ENCODE measurements at places on chromosomes 6 and 20. TPM values are rescaled to one million over a fixed set of nuclear protein-coding genes. Genes with fewer than 3 reads are reported as not detected.

Gene FNDC1
- not detected for total RNA-seq

DNA sequence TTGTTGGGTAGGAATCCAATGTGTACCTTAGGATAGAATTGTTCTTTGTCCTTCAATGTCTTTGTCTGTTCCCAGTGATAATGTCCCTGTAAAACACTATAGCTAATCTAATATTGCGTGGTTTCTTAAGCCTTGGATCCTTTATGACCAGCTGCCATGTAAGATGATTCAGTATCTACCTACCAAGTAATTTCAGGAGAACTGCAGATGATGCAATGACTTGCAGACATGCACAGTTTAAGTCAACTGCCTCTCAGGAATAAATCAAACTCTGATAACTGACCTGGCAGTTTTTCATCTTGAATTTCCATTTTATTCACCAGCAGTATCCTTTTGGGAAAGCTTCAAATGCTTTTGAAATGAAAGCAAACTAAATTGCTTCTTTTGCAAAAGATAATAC is 157.8 kb downstream of the TPBG start:
- no peak for DNase-seq

Gene USP49
- 7.7 TPM for total RNA-seq

DNA sequence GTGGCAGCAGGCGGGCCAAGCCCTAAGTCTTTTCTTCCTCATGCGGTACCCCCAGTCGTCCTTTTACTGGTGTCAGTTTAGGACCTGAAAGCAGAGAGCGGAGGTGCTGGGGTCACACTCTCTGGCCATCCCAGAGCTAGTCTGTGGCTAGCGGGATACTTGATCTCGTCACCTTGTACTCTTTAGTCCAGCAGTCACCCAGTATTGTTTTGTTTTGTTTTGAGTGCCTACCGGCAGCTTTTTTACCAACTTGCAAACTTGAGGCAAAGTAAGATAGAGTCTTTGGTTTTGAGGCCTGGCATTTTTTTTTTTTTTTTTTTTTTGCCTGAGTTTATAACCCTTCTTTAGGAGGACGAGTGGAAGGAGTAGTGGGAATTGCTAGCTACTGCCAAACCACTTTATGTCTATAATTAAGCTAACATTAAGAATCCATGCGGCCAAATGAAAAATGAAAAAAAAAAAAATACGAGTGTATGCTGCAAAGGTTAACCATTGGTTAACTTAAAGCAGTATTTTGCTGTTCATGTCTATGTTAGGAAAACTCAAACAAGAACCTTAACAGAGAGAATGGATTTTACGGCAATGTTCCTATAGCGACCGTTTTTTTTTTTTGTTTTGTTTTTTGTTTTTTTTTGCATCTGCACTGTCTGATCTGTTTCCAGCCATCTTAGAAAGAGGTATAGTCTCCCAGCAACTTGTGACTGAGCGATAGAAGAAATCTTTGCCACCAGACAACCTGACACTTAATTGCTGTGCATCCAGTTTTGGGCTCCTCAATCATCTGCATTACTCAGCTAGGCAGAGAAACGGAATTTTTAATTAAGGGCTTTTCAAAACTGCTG is 56.9 kb downstream of the FAM217A start:
- no peak for DNase-seq

DNA sequence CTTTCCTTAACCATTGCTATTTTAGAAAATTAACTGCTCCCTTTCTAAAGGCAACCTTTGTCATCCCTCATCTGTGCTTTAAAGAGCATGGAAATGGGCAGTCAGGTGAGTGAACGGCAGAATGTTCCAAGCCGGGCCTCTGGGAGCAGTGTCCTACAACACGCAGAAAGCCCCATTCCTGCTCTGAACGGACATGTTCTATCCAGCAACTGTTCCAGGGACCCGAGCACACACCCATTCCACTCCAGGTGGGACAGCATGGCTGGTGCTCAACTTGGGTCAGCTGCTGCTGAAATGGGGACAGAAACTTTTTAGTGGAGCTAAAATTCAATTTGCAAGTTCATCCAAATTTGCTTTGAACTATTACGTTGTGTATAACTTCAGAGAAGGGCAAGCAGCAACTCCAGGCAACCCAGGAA is 26.7 kb downstream of the DIDO1 start:
- no peak for DNase-seq

- DNase-seq: no peak
Observed at GRCh38 chr6:33324125-33324524, 6.6 kb upstream of the ZBTB22 start.

DNA sequence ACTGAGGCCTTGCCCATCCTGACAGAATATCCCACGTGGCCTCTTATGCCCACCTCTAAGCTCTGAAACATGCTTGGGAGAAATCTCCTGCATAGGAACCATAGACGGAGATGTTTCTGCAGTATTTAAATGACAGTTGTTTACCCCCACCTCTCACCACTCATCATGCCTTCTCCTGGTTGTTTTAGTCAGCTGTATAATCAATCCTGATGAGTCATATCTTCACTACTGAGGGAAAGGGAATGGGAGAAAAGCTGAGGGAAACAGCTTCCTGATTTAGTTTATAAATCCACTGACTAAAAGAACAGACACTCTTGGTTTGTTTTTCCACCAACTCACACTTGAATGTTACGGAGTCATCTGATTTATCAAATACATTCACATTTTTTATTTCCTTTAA is 113.2 kb upstream of the TENT5A start:
- DNase-seq: no peak

Gene CST4
- total RNA-seq: not detected

DNA sequence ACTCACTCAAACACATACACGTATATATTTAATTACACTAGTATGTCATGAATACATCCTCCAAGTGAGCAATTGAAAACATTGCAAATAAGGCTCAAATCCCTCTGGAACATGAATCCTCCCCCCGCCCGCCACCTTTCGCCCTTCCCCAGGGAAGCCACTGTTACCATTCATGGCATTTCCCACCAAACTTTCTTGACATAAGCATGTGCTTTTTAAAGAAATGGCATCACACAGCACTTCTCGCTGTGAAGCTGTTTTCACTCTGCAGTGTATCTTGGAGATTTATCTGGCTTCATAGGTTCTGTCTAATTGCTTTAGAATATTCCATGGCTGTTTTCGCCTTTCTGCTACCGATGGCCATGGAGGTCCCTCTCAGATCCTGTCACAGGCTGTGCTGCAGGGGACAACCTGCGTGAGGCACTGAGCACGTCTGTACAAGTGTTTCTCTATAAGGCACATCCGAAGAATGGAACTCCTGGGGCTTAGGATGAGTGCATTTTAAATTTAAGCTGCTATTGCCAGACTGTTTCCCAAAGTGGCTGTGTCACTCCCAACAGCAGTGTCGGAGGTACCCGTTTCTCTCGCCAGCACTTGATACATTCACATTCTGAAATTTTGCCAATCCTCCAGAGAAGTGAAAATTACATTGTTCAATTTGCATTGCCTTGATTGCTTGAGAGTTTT is 22.2 kb upstream of the PHACTR3 start:
- DNase-seq: no peak

Gene VSTM2L
- total RNA-seq: not detected

- no peak for DNase-seq
Observed at GRCh38 chr20:64276817-64277216, 21.3 kb downstream of the PCMTD2 start.

Gene MTFR2
- total RNA-seq: 2.5 TPM

- no peak for DNase-seq
Observed at GRCh38 chr20:58010186-58010585, 218.3 kb downstream of the ANKRD60 start.

- DNase-seq: no peak
Observed at GRCh38 chr6:26404546-26404945, 2.5 kb downstream of the BTN3A1 start.

- no peak for DNase-seq
Observed at GRCh38 chr6:21384216-21384615, 209.3 kb upstream of the SOX4 start.

GRCh38 chr6:125245523-125246264 is 56.1 kb downstream of the HDDC2 start:
- DNase-seq: no peak

DNA sequence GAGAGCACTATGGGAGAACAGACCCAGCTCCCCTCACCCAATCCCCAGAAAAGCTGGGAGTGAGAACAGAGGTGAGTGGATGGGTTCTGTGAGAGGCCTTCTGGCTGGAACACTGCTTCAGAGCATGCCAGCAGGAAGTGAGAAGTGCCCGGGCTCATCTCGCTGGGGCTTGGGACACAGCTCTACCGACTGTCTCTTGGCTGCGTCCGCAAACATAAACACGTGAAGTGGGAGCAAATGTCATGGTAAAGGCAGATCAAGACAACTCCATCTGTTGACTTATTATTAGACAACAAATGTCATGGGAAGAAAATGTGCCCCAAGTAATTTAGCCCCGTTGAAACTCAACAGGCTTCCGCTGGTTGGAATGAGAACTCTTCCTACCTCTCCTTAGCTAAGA is 25.9 kb downstream of the GNAS-AS1 start:
- DNase-seq: no peak

DNA sequence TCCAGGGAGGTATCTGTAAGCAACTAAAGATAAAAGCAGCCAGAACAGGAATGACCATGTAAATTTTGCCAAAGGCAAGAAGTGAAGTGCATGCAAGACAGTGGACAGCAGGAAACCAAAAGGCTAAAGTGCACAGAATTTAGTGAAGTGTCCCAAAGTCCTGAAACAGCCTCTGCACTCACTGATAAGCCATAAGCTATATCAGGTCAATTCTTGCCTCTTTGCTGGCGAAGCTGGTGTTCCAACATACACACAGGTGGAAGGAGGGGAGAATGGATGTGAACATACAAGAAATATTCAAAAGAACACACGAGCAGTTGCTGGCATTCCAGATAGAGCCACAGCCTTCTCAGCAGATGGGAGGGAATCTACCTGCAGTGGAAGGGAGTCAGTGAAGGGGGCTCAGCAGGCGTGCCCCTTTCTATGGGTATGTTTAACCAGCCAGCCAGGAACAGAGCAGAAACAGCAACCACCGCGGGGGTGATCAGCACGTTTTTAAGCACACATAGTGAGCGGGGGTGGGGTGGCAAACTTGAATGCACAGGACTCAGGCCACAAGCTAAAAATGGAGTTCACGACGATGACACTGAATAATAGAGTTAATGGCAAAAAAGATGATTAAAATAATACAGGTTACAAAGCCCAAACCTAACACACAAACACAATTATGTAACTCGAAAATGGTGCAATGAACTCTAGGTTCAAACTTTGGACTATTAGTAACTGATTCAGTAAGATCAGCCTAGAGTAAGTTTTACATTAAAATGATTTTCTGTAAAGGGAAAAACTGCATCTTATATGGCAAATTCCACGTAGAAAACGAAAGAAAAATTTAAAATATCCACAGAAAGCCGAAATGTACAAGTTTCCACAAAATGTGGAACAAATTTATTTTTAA is 1.2 kb downstream of the ECI2 start:
- no peak for DNase-seq

Gene NUP153
- total RNA-seq: 59.2 TPM

DNA sequence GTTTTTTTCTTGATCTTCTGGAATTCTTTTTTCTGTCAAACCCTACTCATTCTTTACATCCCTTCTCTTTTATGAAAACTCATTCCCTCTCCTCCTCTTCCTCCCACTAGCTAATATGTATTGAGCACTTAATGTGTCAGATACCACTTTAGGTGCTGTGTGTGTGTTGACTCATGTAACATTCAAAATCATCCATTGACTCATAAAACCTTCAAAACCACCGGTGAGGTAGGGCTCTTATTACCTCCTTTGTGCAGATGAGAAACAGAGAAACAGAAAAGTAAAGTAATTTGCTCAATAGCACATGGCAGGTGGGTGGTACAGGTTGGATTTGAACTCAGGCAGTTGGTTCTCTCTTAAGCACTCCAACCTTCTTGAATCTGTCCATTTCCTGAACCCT is 136.3 kb upstream of the NEDD9 start:
- no peak for DNase-seq

- DNase-seq: no peak
Observed at GRCh38 chr6:145277358-145278086, 457.8 kb downstream of the EPM2A start.

Gene SLC17A1
- not detected for total RNA-seq

GRCh38 chr20:57124800-57125517 is 141.5 kb downstream of the BMP7 start:
- no peak for DNase-seq

DNA sequence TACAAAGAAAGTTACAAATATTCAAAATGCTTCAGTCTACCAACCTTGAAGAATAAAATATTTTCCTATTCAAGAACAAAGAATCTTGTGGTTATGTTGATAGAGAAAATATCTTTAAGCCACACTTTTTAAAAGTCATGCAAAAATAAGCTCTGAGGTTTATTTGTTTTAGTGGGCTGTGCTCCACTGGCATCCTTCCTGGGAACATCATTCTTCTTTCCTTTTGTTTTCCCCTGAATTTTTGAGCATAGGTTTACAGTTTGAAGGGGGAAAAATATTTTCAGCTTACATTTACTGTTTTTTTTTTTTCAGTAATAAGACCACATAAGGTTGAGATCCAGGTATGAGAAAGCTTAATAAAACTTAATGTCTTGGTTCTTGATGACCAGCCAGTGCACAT is 72.0 kb upstream of the BACH2 start:
- DNase-seq: no peak

DNA sequence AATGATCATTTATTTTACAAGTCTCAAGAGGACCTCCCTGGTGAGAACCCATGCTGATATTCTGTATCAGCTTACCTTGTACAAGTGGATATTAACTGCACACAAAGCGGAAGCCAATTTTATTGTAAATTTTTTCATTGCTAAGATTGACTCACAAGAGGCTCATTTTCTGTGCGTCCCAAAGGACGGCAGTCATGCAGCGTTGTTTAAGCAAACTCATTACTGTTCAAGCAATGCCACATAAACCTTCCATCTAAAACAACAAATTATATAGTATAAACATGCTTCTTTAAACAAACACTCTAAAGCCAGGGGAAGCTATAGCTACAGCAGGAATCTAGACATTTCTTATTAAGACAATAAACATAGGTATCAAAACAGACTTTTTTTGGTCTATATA is 575.3 kb downstream of the FRK start:
- no peak for DNase-seq

Gene SCGN
- total RNA-seq: not detected

- no peak for DNase-seq
Observed at GRCh38 chr6:5752391-5752680, 254.4 kb downstream of the NRN1 start.

DNA sequence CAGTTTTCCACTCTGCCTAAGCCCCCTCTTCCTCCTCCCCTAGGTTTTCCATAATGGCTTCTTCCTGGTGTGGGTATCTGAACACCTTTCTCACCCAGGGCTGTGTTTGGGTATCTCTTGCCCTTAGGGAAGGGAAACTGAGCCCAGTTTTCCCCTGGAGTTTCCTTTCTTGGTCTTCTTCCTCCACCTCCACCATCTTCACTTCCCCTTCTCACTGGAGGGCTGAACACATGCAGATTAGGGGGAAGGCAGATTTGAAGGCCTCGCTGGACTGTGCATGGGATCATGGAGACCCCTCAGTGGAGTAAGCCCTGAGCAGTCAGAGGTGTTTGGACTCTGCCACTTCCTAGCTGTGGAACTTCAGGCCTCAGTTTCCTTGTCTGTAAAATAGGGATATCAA is 27.8 kb downstream of the FOXP4 start:
- no peak for DNase-seq
